ENCODE measurements at places on chromosomes 5 and 9.

DNA sequence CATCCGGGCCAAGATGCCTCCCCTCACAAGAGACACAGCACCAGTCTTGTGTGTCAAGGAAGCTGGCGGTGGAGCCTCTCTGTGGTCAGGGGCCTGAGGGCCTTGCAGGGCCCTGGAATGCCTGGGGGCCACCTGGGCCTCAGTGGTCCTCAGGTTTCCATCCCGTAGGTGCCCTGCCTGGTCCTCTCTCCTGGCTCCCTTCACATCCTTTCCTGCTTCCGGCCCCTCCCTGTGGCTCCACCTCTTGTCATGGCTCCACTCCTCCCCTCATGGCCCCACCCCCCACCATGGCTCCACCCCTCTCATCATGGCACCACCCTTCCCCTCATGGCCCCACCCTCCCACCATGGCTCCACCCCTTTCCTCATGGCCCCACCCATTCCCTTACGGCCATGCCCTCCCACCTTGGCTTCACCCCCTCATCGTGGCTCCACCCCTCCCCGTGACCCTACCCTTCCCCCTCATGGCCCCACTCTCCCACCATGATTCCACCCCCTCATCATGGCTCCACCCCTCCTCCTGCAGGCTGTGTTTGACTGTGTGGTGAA, 175.8 kb downstream of the CACNA1B start:
- no peak for DNase-seq

- DNase-seq, result no peak
Observed at GRCh38 chr5:125117566-125117965, 371.1 kb upstream of the ZNF608 start.

GRCh38 chr5:129930221-129930620, 26.0 kb downstream of the CHSY3 start:
- no peak for DNase-seq

GRCh38 chr5:180470966-180471582, 23.1 kb upstream of the CNOT6 start:
- DNase-seq, result peak; percentile 64

GRCh38 chr9:13001989-13002580, 227.3 kb downstream of the LURAP1L start:
- no peak for DNase-seq

DNA sequence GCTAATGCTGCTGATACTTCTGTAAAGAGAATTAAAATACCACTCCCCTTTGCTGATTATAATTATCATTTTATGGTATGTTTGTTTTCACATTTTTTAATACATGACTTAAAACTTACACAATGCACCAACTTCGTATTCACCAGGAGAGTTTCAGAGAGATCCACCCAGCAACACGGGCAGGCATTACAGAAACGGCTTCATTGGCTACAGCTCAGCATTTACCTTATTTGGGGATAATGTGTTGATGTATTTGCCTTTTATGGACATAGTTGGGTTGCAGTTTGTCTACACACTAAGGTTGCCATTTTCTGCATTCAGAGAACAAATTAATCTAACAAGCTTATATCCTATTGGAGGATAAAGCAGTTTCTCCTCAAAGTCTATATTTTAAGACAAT, 423.6 kb downstream of the PRDM9 start:
- no peak for DNase-seq

DNA sequence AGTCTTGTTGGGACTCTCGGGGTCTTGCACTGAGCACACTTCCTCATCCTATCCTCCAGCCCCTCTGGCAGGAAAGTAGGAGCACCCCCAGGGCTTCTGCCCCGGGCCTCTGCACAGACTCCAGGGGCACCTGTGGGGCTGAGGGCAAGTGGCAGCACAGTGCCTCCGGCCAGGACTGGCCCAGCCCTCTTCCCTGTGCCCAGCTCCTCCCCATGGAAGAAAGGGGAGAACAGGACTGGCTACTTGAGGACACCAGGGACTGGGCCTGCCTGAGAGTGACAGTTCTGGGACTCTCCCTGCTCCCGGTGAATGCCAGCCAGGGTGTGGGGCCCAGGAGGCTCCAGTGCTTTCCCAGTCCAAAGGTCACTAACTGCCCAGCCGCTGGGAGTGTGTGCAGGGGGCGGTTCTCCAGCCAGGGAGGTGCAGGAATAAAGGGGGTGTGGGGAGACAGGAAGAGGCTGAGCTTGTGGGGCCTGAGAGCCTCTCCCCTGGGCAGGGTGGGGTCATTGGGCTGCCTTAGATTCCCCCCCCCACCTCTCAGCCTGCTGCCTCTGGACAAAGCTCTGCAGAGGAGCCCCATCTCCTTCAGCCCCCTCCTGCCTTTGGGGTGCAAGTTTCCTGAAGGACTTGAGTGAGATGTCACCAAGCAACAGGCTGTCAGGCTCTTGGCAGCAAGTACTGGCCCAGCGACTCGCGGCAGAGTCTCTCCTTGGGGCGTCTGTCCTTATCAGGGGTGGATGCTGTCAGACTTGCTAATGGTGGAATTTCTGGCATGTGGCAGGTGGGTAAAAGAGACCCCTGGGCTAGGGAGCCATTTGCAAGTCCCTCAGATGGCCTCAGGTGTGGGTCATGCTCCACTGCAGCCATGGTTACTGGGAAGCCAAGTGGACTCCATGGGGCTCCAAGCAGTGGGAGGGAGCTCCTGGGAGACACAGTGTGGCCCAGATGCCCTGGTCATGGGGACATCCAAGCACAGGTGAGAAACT, 19.1 kb upstream of the JADE2 start:
- no peak for DNase-seq

- no peak for DNase-seq
Observed at GRCh38 chr5:107121793-107122519, 548.8 kb downstream of the EFNA5 start.

- DNase-seq, result peak; percentile 26
Observed at GRCh38 chr5:112293587-112293986, 125.5 kb downstream of the EPB41L4A start.

DNA sequence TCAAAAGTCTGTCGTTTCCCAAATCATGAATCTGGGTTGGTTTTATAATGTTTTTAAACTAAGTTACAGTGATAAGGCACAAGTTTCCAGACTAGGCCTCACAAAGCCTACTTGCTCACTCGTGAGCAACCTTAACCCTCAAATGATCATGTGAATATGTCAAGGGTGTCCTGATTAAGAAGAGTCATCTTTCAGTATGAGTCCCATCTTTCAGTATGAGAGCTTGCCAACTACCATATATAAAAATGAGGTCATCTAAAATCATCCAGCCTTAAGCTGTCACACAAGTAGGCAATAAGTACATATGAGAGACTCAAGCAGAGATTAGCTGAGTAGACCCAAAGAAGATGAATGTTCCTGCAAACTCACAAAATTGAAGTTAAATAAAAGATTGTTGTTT, 668.4 kb upstream of the FAM174A start:
- DNase-seq, result no peak

DNA sequence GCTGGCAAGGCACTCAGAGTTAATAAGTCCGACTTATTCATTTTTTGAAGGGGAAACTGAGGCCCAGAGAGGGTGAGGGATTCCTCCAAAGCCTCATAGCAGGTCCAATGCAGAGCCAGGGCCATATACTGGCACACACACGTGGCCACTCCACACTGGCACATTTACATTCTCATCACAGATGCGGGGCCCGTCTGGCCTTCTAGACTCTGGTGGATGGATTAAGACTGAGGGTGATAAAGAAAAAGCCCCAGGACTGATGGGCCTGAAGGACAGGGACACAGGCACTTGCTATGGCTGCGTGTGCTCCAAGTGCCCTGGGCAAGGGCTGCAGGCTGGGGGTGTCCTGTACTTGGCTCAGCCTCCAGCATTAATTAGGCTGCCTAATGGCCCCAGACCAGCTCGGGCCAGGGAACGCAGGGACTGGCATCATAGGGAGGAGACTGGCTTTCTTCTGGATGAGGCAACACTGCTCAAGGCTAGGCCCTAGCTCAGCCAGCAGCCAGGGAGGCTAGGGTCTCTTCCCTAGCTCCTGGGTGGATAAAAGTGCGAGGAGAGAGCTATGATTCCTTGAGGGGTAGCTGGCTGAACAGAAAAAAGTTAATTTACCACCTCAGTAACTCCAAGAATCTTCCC, 28.5 kb upstream of the CSF1R start:
- peak; percentile 33 for DNase-seq

GRCh38 chr5:5523066-5523505, 100.6 kb downstream of the ICE1 start:
- DNase-seq, result no peak

- DNase-seq, result no peak
Observed at GRCh38 chr5:55680353-55680752, 31.8 kb downstream of the SLC38A9 start.

GRCh38 chr5:93343570-93343969, 237.4 kb downstream of the NR2F1-AS1 start:
- no peak for DNase-seq

GRCh38 chr5:115069087-115069968, 100.4 kb downstream of the TRIM36 start:
- DNase-seq, result peak; percentile 64

DNA sequence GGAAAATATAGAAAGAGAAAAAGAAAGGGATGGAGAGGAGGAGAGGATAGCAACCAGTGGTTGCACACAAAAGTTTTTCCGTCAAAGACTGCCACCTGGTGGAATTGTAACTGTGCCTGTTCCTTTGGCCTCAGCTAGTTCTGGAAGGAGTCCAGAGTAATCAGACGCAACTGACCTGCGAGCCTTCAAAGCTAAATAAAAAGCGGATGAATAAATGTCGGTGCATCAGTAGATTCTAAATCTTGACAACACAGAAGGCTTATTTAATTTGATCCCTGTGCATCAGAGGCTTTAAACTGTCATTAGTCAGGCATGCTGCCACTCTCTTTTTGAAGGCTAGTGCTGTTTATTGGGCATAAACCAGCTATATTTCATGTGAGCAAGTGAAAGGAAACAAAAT, 132.9 kb upstream of the ACO1 start:
- peak; percentile 29 for DNase-seq

DNA sequence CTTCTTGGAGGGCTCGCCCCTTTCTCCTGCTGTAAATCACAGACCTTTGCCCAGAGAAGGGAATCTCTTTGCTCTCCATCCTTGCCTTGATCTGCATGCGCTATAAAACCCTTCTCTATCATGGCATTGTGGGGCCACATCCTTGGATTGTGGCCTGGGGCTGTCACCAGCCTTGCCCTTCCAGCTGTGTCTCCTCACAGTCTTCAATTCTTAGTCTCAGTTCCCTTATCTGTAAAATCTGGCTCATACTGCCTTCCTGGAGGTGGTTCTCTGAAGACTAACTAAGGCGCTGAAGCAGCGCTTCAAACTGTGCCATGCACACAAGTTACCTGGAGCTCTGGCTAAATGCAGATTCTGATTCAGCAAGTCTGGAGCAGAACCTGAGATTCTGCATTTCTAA, 53.4 kb upstream of the RARS1 start:
- DNase-seq, result no peak

DNA sequence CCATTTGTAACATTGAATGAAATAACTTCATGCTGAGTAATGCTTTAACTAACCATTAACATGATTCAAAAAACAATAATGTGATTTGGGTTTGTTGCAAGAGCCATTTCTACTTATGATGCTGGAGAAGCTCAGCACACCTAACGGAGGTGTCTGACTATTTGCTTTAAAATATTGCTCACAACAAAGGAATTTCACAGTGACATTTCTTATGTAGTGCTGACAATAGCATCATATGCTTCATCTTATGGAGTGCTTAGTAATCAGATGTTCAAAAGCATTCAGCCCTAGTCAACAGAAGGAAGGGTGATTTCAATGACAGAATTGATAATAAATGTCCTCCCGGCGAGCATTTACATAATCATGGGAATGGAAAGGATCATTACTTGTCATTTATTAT, 1003.3 kb upstream of the COX7C start:
- DNase-seq, result no peak

GRCh38 chr5:24906689-24907088, 261.9 kb upstream of the CDH10 start:
- DNase-seq, result no peak

DNA sequence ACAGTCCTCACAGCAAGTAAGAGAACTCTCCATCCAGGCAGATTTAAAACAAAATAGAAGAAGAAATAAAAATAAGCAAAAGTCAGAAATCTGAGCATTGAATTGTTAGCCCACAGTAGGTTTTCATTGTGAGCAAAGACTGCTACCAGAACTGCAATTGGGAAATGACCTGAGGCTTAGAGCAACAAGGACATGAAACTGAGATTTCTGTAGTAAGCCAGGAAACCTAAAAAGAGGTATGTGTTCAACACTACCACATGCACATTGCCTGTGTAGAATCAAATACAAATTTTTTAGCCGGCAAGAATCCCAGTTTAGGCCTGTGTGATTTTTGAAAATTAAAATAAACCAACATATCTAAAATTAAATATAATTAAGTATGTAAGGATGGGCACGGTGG, 928.4 kb upstream of the WWC1 start:
- no peak for DNase-seq

GRCh38 chr9:13787234-13787833, 507.8 kb upstream of the MPDZ start:
- no peak for DNase-seq

- DNase-seq, result no peak
Observed at GRCh38 chr5:155772009-155772662, 554.8 kb upstream of the SGCD start.

DNA sequence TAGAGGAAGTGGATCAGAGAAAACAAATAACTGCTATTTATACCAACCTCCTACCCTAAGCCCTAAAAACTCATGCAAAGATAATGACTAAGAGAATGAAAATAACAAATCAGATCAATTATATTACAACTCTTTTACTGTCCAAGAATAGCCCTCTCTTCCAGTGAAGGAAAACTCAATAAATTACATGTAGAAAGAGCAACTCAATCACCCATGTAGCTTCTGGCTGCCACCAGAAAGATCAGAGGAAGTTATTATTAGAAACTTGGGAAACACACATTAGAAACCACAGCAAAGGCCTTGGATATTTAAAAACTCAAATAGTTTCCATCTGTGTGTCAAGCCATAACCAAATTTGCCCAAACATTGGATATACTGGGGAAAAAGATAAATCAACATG, 134.0 kb upstream of the TARS1 start:
- DNase-seq, result no peak

DNA sequence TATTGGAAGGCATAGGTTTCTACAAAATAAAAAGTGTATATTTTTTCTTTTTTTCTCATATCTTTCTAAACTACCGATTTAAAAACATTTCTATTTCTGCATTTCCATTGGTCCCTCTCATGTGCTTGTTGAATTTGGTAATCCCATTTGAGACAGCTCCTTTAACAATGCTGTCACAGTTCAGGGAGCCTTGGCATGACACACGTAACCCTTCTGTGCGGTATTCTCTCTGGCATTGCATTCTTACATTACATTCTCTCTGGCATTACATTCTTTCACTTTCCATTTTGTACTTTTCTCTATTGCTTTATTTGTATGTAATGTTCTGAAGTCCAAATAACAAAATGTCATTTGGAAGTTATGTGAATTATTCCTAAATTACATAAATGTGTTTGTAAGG, 150.7 kb upstream of the RASGRF2 start:
- no peak for DNase-seq

DNA sequence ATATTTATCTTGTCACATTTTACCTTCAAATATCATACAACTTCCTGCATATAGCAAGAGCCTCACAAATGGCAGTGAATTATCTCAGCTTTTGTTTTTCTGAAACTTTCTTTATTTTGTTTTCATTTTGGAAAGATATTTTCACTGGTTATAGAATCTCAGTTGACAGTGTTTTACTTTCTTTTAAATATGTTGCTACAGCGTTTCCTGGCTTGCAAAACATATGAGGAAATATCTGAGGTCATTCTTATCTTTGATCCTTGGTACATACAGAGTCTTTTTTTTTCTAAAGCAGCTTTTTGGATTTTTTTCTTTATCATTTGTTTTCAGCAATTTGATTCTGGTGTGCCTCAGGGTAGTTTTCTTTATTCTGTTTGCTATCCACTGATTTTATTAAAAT, 77.6 kb upstream of the CEP78 start:
- DNase-seq, result no peak

GRCh38 chr5:22708770-22709328, 144.3 kb downstream of the CDH12 start:
- no peak for DNase-seq
